LoVo (cell line): ENCODE measurements at places on chromosomes 1 and 21.
A peak's percentile ranks its signal among the peaks of the same experiment; 100 is the strongest.

GRCh38 chr1:179241530-179242097 is 12.1 kb upstream of the ABL2 start:
- DNase-seq: no peak

- no peak for DNase-seq
Observed at GRCh38 chr1:116808848-116809508, 54.7 kb downstream of the CD2 start.

DNA sequence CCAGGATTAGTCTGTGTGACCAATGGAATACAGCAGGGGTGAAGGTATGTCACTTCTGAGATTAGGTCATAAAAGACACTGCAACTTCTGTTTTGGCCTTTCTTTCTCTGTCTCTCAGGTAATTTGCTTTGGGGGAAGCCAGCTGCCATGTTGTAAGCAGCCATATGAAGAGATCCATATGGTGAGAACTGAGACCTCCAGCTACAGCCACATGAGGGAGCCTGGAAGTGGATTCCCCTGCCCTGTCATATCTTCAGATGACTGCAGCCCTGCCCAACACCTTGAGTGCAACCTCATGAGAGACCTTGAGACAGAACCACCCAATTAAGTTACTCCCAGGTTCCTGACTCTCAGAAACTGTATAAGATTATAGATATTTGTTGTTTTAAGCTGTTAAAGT is 70.1 kb upstream of the ESRRG start:
- DNase-seq: no peak

DNA sequence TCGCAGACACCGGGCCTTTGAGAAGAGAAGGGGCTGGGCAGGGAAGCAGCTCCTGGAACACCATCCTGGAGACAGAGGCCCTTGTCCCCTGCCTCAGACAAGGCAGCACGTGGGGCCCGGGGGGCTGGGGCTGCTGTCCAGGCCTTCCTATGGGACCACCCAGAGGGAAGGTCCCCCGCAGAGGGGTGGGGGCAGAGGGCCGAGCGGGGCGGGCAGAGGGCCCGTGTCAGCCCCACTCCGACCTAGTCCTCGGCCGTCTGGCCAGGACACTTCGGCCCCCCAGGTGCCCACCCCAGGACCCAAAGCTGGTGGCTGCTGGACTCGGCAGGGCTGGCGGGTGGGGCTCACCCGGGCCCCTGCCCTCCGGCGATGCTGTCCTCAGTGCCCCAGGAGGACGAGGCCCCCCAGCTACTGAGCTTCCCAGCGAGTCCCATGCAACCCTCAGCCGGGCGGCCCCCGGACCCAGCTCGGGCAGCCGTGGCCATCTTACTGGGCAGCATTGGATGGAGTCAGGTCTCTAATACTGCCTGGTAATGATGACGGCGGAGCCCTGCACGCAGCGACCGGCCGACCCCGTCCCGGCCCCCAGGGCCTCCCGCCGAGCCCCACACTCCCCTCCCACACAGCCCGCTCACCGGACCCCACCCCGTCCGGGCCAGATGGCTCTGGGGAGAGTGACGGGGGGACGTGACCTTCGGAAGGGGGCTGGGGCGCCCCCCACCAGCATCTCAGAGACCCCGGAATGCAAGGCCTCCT is 6.9 kb upstream of the TTLL10 start:
- DNase-seq: no peak

DNA sequence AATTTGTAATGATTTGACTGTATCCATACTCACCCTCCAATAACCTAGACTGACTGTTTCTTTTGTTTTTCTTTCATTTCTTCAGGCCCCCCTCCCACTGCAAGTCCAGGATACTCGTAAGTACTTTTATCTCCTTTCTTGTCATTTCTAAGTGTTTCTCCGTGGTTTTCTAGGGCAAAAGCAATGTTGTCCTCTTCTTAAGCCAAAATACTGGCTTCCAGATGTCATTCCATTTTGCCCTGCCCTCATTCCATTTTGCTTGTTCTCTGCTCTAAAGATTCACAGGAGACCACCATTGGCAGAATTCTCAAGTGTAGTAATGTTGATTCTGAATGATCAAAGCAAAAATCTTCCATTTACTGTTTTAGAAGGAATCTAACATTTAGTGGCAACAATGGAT is 152.8 kb upstream of the UBE2U start:
- DNase-seq: no peak

- DNase-seq: no peak
Observed at GRCh38 chr1:203937678-203938330, 76.4 kb downstream of the SNRPE start.

DNA sequence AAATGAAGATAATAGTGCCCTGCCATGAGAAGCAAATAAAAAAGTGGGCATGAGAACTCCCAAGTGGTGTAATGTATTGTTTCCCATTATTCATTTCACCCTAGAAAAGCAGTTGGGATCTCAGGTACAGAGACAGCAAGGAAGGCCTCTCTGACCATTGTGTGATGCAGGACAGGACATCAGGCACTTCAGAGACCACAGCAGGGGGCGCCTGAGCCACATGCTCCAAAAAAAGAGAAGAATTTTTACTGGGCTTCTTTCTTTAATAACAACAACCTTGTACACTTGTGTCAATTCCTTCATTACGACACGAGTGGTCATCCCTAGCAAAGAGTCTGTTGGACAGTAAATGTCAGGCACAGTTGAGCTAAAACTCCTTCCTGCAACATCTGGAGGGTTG is 533.3 kb downstream of the OMA1 start:
- peak; percentile 22 for DNase-seq

- no peak for DNase-seq
Observed at GRCh38 chr1:201694608-201695335, 134.2 kb upstream of the IPO9 start.

DNA sequence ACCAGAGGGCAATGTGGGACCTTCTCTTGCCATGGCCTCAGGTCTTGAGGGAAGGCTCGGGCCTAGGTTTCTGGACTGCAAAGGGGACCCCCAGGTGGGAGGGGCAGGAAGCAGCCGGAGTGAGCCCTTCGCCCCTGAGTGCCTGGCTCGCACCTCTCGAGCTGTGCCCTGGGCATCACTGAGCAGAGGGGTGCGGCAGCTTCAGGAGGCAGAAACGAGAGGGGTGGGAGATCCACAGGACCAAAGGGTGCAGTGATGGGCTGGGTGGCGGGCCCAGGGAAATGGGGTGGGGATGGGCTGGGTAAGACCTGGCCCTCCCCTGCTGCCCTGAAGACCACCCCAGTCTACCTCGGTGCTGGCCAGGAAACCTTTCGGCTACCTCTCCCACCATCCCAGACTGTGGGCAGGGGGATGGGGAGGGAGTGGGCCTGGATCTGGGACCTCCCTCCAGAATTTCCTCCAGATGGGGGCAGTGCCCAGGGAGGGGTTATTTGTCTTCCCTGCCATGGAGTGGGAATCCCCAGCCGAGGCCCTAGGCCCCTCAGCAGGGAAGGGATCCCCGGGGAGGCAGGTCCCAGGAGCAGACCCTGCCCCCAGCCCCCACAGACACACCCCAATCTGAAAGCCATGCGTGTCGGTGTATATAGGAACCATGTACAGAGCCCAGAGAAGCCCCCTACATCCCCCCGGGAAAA is 21.3 kb downstream of the A3GALT2 start:
- no peak for DNase-seq

DNA sequence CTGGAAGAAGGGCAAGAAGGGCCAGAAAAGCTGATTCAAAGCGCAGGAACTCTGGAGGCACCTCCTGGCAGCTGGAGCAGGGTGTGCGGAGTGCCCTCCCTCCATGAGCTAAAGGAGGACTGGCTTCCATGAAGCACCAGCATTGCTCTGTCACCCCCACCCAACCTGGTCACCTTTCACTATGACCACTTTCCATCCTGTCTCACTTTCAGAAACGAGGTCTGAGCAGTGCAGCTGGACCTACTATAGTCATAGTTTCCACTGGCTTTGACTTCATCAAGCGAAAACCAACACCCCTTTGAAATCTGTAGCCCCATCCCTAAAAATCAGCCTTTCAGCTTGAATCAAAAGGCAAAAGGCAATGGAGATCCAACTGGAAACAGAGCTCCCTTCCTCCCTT is 84.8 kb upstream of the CACNA1E start:
- no peak for DNase-seq

DNA sequence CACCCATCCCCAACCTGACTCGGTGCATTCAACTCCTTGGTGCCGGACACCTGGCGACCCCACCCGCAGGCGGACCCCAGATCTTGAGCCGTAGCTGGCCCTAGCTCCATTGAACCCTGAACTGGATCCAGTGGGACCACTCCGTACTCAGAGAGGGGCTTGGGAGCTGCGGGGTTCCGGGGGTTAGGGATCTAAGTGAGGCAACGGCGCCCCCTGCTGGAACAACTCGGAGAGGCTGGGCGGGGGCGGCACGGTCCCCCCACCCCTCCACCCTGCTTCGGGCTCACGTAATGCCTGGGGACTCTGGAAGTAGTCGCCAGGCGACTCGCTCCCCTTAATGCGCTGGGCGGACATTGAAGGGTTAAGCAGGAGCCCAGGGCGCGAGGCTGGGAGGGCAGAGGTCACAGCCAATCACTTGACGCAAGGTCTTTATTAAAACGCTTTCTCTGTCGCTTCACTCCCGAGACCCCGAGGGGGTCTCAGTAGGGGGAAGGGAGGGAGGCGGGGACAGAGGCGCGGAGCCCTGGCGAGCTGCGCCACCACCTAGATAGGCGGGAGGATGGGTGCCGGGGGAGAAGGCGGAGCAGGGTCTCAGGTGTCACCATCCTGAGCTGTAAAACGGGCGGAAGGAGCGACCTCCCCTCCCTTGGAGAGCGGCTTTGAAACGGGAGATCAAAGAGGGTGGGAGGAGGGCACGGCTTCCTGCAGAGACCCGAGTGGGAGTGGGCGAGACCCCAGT is 704 bp upstream of the CRABP2 start:
- no peak for DNase-seq

DNA sequence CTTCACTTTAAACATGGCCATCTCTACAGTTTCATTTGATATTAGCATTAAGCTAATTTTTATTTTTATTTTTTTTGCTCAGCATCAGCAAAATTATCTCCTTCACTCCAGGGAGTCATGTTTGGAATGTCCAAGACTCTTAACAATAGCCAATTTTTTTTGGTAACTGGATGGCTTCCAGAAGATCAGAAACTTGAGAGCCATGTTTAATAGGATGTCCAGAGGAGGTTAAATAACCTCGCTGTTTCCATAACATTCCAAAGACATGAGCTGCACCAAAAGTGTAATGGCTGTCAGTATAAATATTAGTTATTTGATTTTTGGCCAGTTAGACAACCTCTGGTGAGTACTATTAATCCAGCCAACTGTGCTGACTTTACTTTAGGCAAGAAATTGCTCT is 80.7 kb downstream of the DNTTIP2 start:
- no peak for DNase-seq

GRCh38 chr1:94265906-94266305 is 28.5 kb upstream of the ARHGAP29 start:
- no peak for DNase-seq

DNA sequence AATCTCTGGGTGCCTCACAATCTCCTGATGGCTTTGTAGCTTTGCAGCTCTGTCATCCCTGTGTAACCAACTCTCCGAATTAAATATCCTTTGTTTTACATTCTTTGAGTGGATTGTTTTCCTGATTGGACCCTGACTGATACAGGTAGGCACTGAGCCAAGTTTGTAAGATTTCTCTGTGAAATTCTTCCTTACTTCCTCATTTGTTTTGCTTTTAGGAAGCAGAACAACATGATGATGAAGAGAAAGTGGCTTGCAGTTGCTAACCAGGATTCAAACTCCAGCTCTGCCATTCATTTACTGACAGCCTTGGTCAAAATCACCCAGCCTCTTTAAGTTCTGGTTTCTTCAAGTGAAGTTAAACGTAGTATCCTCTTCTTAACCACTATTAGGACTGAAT is 452.3 kb downstream of the OMA1 start:
- DNase-seq: no peak

- DNase-seq: peak; percentile 72
Observed at GRCh38 chr1:17596651-17597509, 57.4 kb downstream of the ARHGEF10L start.

DNA sequence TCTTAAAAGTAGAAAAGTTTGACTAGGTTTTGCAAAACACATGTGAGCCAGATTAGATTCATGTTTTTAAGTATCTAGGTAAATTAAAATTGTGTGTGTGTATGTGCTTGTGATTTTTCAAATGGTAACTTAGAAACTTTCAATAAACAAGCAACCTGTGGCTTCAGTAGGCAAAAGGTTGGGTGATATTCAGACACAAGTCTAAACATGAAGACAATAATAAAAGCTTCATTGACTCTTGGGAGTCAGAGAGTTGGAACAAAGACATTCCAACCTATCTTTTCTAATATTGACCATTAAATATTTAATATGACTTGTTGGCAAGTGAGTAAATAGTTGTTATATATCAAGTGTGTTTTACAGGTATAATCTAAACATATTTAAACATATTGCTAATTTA is 1049.6 kb upstream of the ADGRL4 start:
- DNase-seq: no peak

- no peak for DNase-seq
Observed at GRCh38 chr21:43266534-43266933, 97.7 kb downstream of the CRYAA start.

DNA sequence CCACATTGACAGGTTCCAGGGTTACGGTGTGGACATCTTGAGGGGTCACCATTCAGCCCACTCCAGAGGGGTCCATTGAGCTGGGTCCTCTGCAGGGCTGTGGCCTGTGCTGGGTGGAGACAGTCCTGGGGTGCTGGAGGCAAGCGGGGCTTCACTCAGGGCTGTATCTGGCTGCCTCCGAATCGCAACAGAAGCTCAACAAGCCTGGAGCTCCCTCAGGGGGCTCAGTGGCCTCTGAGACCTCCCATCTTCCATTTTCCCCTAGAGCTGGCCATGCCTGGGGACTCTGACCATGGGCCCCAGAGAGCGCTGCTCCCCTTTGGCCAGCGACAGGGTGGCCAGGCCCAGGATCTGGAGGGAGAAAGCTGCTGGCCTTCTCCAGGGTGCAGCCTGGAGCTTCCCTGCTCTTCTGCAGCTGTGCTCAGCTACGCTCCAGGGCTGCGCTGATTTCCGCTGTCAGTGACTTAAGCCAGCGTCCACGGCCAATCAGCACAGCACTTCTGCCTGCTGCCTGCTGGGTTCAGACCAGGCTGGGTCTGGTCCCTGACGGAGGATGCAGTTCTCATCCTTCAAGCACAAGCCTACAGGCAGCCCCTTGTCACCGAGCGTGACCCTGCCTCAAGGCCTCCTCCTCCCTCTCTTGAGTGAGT is 45.0 kb upstream of the ADARB1 start:
- DNase-seq: no peak

DNA sequence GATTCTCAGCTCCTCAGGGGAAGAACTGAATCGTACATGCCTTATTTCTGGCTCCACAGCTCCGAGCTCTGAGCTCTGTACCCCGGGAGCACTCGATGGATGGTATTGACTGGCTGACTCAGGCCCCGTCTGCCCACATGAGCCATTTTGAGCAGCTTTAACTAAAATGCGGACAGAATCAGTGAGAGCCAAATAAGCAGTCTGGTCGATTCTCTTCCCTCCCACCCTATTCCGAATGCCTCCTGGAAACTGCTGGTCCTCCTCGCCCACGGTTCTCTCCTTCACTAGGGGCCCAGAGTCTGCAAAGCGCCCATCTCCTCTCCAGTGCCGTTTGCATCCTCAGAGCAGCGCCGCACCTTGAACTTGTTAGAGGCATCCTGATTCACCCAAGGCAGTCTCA is 125.9 kb upstream of the IRF2BP2 start:
- DNase-seq: no peak

- no peak for DNase-seq
Observed at GRCh38 chr1:16420424-16421118, 16.7 kb downstream of the SPATA21 start.

- no peak for DNase-seq
Observed at GRCh38 chr1:28144203-28145135, 32.0 kb downstream of the PTAFR start.

GRCh38 chr1:154326546-154327465 is 1.5 kb downstream of the ATP8B2 start:
- DNase-seq: peak; percentile 20

GRCh38 chr1:206691604-206692003 is 6.9 kb downstream of the MAPKAPK2 start:
- no peak for DNase-seq
